ENCODE measurements at places on chromosomes 7 and 10. TPM values are rescaled to one million over a fixed set of nuclear protein-coding genes. Genes with fewer than 3 reads are reported as not detected.

DNA sequence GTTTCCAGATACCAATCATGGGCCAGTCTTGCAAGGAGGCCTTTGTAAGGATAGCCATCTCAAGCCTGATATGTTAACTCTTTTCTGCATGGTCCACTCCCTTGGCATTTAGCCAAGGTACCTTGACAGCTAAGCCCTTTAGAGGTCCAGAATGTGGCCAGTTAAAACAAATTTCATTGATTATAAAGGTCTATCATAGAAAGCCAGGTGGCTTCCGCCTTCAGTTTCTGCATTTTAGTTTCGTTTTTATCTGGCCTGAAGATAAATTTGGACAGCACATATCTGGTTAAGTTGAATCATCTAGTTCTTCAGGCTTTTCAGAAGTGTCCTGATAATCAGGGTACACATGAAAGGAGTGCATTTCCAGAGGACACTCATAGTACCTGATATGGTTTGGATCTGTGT, 30.7 kb downstream of the ANKIB1 start:
- DNase-seq, result no peak

The YAE1 gene
- total RNA-seq, result 19.4 TPM

DNA sequence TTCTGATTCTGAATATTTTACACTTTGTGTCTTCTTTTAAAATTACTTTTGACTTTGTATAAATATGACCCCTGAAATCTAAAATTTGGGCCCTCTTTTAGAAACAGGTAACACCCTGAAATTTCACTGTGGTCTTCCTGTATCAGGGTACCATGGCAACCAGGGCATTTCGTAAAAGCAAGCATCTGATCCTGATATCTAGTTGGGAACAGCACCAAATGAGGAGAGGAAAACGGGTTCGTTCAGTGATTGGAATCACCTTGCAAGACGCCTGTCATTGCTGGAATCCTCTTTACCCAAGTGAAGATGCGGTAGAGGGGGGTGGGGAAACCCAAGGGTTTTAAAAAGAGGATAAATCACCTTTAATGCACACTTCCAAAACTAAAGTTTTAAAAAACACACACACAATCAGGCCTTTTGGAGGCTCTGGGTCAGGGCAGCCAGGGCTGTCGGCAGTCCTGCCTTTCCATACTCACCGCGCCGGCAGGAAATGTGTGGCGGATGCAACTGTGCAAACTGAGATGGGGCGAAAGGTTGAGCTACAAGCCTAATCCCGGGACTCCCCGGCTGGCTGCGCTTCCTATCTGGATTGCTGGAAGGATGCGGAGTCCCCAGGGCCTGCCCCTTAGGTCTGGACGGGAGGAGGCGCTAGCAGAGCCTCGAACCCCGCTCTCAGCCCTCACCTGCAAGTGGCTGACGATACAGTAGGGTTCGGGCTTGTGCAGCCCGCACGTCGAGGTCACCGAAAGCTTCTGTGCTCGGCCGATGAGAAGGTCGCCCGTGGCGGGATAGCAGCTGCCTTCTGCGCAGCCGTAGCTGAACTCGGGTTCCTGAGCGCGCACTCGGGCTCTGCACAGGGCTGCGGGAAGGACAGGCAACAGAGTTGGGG, 1.8 kb downstream of the LAMB1 start:
- no peak for DNase-seq

DNA sequence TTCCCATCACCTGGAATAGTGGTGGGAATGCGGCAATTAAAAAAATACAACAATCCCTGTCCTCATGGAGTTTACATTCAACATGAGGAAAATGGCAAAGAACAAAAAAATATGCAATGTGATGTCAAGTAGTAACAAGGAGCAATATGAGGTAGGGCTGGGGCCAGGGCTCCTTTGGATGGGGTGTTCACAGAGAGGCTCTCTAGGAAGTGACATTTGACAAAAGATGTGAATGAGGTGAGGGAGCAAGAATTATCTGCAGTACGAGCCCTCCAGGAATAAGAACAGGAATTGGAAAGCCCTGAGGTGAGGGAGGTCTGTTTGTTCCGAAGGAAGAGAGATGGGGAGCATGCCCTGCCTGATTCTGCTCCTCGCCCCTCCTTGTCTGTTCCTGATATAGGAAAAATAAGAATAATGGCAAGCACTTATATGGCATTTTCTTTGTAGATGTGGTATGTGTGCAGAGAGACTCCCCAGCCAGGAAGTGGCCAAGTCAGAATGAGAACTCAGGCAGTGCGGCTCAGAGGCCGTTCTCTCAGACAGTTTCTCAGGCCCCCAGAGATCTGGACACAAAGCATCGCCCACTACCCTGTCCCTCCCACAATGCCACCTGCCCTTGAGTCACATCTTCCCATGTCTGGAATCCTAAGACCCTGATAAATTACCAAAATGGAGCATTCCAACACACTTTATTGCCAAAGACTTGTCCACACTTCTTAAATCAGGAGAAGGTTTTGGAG, 105.6 kb downstream of the APBB1IP start:
- DNase-seq, result no peak

DNA sequence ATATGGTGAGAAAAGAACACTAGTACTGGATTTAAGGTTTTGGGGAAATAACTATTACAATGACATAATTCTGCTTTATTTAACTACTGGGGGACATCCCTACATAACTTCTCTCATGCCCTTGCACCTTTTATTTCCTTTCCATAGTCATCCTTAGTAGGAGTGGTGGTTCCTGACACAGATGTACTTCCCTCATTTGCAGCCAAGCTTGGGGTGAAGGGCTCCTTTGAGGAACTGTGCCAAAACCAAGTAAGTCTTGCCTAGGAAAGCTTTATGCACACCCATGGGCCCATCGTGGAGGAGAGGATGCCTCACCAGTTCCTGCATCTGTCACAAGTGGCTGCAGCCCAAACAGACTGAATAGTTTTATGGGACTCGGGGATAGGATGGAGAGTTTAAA, 20.6 kb downstream of the ZDHHC6 start:
- no peak for DNase-seq

GRCh38 chr10:131206111-131206995, 105.2 kb downstream of the TCERG1L start:
- no peak for DNase-seq

- DNase-seq, result no peak
Measured at GRCh38 chr10:26534384-26534783, 96.2 kb downstream of the APBB1IP start.

All from mucosa of gallbladder (tissue), 1 donor.